ENCODE measurements at places on chromosomes 3 and 15. TPM values are rescaled to one million over a fixed set of nuclear protein-coding genes. Genes with fewer than 3 reads are reported as not detected.

GRCh38 chr15:33720952-33721351 is 247.3 kb upstream of the CHRM5 start:
- DNase-seq: no peak

KNG1 gene
- total RNA-seq: not detected

OSTN gene
- total RNA-seq: not detected

GRCh38 chr3:39254806-39255449 is 24.9 kb downstream of the CX3CR1 start:
- DNase-seq: no peak

- DNase-seq: peak; percentile 80
Measured at GRCh38 chr3:120506828-120507774, 56.3 kb upstream of the FSTL1 start.

TMEM207 gene
- not detected for total RNA-seq

DNA sequence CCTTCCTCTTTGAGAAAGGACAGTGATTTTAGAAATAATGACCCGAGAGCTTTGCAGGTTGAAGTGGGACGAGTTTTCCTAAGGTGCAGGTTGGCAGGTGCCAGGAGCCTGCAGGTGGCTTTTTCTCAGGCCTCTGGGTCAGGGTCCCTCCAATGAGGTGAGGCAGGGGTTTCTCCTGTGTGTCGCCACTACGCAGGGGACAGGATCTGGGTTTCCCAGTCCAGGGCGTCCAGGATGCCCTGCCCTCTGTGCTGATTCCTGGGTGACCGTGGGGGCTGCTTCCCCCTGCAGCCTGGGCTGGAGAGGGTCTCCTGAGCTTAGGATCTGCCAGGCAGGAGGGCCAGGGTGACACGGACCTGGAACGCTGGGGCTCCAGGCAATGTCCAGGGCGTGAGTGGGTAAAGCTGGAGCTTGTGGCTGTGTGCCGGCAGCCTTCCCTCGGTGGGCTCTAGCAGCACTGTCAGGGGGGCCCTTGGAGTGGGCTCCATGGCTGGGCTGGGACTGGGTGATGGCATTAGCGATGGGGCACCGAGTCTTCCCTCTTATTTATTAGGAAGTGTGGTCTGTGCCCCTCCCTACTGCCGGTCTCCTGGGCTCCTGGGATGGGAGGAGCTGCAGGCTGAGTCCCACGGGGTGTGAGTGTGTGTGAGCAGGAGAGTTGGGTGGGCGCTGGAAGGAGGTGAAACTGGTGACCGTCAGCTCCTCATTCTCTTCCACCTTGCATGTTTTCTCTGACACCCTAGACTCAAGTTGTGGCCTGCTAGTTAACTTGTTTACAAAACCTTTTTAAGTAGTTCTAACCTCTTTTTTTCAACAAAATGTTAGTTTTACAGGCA is 1.8 kb downstream of the APBA2 start:
- DNase-seq: no peak

MB21D2 gene
- total RNA-seq: 3.0 TPM

GRCh38 chr15:85785887-85786780 is 8.6 kb downstream of the KLHL25 start:
- DNase-seq: peak; percentile 86

DNA sequence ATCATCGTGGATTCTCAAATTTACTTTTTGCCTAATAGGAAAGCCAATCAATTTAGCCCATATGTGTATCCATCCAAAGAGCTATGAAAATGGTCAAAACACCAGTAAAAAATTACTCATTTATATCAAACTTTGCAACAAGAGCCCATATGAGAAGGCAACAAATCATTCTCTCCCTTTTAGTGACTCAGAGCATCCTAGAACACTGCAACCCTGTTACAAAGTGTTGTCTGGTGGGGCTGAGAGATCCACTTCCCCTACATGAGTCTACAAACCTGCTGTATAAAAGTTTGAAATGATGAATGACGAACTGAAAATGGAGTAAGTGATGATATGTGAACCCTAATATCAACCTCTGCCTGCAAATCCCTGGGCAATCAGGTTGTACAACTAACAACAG is 23.3 kb downstream of the PDZRN3 start:
- DNase-seq: no peak

SAMD7 gene
- not detected for total RNA-seq

STARD9 gene
- 0.15 TPM for total RNA-seq

- DNase-seq: no peak
Measured at GRCh38 chr3:138434875-138435772, 708 bp downstream of the ESYT3 start.

ALDH1A2 gene
- 0.25 TPM for total RNA-seq

DNA sequence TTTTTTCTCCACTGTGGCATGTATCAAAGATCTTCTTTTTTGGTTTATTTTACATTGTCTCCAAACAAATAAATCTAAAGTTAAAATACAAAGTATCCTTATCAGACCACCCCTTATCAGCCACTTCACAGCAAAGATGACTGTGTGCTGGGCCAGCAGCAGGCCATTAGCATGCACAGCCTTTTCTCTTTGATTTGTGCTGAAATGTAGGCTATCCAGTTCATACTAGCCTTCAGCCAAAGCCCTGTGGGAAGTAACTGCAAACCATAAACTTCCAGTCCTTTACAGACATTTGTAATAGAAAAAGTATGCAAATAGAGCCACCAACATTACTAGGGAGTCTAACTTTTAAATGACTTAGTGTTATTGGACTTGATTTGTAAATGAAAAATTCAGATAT is 816.3 kb downstream of the FHIT start:
- DNase-seq: no peak

DNA sequence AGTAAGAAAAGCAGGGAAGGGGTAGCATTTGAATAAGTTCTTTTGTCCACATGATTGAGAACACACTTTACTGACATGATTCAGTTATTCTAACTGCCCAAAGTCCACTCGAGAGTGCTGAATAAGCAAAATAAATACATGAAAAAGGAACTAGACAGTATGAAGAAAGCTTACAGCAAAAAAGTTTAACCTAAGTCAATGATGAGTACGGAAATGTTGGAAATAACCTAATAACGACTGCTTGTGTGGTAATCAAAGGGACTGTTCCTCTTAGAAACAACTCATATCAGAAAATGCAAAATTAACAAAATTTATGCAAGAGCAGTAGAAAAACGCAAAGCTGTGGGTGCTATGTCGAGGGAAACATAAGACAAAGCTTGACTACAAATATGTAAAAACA is 36.6 kb downstream of the DMXL2 start:
- DNase-seq: no peak

DNA sequence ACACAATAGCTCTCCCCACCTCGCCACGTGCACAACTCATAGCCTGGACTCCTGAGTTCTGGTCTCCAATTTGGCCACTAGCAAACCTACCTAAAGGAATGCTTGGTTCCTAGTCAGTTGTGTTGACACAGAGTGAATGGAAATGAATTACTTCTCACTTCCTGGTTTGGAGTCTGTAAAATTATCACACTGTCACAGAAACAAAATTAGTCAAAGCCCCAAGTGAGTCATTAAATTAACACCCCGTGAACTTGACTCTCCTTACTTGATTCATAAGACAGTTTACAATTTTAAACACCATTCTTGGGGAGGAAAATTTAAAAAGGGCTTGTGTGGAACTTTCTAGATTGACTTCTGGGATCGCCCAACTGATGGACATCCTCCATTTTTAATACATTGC is 276.2 kb upstream of the CTNNB1 start:
- DNase-seq: no peak

- DNase-seq: no peak
Measured at GRCh38 chr15:78732634-78733033, 78.6 kb downstream of the ADAMTS7 start.

GRCh38 chr15:62063825-62064635 is 2.7 kb upstream of the C2CD4A start:
- DNase-seq: peak; percentile 68

PPIB gene
- total RNA-seq: 627 TPM

GRCh38 chr3:194150252-194150934 is 14.4 kb downstream of the HES1 start:
- DNase-seq: peak; percentile 49

KIF9 gene
- 28.7 TPM for total RNA-seq

DNA sequence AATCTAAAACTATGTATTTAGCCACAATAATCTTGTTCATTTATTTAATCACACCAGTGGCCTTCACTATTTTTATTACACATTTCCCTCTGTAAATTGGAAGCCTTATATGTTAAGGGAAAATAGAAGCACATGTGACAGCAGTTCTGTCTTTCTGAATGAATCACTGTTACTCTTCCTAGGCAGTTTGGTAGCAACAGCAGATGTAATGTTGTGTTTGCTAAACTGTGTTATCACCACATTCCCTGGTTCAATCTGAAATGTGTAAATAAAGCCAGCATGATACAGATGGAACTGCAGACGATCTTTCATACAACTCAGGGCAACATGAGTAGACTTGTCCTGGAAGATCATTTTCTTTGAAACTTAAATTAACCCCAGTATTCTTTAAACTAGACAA is 220.1 kb downstream of the MCTP2 start:
- DNase-seq: no peak

DNA sequence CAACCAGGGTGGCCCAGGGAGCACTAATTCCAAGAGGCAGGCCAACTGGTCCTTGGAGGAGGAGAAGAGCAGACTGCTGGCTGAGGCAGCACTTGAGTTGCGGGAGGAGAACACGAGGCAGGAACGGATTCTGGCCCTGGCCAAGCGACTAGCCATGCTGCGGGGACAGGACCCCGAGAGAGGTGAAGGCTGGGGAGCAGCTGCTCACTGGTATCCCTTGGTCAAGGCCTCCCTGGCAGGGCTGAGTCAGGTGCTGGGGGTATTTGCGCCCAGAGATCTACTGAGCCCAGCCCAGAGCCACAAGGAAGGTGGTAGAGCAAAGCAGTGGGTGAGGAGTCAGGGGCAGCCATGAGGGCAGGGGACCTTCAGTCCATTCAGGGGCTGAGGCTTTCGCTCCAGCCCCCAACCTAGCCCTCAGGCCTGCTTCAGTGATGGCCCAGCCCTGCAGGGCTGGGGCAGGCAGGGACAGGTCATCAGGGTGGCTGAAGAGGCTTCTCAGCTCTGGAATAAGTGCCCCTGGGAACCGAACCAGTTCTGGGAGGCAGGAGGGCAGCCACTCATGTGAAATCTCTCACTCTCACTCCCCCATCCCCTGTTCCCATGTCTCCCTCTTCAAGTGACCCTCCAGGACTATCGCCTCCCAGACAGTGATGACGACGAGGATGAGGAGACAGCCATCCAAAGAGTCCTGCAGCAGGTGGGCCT is 5.6 kb upstream of the DNAJC17 start:
- DNase-seq: no peak

TP63 gene
- total RNA-seq: not detected

- no peak for DNase-seq
Measured at GRCh38 chr15:59388670-59389069, 16.0 kb upstream of the MYO1E start.

ZNF80 gene
- not detected for total RNA-seq

SMCO1 gene
- total RNA-seq: not detected

OR5AC2 gene
- not detected for total RNA-seq

DNA sequence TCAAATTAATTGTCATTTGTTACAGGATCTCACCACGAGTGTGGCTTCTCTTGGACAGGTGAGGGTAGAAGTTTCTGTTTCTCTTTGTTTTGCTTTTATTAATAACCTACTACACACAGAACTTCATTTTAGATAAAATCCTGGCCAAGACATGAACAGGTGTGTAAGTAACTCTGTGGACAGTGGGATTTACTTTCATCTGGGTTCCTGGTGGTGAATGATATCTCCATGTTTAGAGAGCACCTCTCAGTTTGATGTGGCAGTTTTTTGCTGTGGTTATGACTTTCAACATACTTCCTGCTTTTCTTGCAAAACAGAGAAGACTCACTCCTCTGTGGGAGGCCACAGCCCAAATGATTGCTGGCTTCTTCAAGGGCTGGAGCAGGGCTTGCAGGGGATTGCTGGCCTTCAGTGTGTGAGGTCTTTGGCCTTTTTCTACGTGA is 71.1 kb upstream of the XCR1 start:
- DNase-seq: no peak

TLR9 gene
- total RNA-seq: not detected

DNA sequence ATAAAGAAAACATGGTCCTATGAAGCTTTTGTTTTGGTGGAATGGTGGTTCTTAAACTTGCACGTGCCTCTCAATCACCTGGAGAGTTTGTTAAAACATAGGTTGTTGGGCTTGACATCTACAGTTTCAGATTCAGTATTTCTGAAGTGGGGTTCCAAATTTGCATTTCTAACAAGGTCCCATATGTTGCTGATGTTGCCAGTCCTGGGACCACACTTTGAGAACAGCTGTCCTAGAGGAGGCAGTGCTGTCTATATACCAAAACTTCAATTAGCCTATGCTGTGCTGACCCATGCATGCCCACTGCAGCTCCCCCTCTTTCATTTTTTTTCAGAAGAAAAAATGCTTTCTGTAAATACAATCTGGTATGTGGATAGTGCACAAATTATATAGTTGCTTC is 31.3 kb downstream of the ALCAM start:
- DNase-seq: no peak

SCAP gene
- 88.1 TPM for total RNA-seq

DNA sequence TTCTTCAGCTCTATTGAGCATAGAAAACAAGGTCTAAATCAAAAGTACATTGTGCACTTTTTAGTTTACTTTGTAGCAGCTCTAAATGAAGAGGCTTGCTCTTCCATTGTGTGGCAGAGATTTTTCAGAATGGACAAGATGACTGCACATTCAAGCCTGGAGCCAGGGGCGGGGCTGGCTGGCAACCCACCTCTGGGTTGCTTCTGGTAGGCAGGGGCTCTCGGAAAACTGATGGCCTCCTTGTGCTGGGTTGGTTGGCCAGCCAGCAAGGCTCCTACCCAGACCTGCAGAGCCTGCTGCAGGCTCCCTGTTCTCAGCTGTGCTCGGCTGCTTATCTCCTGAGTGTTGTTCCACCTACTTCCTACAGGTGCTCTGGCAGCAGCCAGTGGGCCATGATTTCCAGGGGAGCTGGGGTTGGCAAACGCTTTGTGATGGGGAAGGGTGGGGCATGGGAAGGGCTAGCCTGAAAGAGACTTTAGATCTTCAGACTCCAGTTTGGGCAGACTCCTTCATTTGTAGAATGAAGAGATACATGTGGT is 8.8 kb downstream of the BSN start:
- DNase-seq: no peak

DNA sequence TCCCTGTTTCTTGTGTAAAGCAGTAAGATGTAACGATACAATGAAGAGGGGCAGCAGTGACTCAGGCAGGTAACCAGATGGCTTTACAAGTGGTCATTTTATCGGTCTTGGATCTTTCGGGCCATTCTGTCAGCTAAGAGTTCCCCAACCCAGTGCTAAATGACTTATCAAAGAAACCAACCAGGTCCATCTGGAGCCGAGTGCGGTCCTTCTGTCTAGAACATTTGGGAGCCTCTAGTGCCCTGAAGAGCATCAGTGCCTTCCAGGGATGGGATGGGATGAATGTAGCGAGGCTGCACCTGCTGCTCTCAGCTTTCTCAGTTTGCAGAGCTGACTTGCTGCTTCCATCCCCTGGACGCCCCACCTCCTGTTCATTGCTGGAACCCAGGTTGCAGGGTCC is 131.7 kb upstream of the AGBL1 start:
- no peak for DNase-seq

DNA sequence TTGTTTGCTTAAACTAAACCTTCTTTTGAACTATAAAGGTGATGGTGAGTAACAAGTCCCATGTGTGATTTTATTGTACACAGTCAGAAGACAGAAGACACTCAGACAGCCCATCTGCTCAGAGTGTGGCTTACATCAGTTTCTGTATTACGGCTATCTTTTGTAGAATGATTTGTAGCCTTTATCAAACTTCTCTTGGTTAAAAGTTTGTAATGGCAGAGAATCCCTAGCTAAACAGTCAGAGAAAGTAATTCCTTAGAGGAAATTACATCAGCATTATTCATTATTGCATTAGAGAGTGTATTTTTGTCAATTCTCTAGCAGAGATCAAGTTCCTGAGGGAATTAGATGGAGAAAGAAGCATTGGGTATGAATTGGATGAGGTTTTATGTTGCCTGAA is 500.8 kb downstream of the CNTN4 start:
- no peak for DNase-seq

- no peak for DNase-seq
Measured at GRCh38 chr3:14133876-14134275, 9.0 kb downstream of the TMEM43 start.

Measured in HT-29 (cell line).